ENCODE measurements at places on chromosomes 1 and 21.

GRCh38 chr1:50968821-50969610 is 1.0 kb upstream of the CDKN2C start:
- DNase-seq, result peak; percentile 32

DNA sequence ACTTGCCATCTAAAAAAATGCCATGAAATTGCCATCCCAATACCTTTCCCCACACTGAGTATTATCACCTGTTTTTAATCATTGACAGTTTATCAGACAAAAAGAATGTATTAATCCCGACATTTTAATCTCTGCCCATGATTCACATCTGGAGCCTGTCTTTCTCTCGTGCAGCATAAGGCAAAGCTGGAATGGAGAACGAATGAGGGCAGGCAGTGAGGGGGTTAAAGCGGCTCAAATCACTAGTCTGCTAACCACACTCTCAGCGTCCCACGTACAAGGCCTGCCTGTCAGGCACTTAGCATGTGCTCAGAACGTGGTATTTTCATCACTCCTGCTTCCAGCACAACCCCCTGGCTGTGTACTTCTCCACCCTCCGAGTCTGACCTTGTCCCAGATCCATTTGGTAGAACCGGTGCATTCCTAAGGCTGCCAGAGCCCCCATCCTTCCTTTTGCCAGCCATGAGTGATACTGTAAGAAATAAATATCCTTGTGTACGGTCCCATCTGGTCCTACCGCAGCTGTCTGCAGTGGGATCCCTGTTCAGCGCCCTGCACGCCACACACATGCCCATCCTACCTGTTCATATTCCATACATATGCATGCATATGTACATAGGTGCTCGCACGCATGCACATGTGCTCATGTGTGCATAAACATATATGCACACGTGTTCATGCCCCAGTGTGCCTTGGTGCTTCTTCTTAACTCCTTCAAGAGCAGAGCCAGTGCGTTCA is 34.6 kb upstream of the FHAD1 start:
- DNase-seq, result no peak

DNA sequence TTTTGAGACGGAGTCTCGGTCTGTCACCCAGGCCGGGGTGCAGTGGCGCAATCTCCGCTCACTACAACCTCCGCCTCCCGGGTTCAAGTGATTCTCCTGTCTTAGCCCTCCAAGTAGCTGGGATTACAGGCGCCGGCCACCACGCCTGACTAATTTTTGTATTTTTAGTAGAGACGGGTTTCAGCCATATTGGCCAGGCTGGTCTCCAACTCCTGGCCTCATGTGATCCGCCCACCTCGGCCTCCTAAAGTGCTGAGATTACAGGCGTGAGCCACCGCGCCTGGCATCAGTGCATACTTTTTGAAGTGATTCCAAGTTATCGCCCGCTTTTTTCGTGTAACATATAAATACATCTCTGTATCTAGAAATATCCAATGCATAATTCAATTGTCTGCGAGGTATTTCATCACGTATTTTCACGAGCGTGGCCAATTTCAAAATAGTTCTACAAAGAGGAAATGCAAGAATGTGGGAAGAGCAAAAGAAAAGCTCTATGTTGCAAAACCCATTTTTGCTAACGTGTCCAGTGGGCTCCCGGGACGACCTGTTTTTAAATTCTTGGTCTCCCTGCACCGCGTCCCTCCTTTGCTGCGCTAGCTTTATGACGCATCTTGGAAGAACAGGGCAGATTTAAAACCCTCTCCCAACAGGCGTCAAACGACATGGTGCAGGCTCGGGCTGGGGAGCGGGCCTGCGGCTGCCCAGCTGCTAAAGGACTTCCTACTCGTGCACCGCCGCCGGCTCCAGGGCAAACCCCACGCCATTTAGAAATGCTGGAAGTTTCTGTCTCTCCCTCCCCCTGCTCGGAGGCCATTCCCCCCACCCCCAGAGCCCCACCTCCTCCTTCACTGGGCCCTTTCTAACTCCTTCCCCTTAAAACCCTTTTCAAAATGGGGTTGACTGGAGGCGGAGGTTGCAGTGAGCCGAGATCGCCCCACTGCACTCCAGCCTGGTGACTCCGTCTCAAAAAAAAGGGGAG is 923 bp upstream of the IFNGR2 start:
- DNase-seq, result no peak

- no peak for DNase-seq
Measured at GRCh38 chr1:183218027-183218618, 32.1 kb downstream of the LAMC2 start.

- DNase-seq, result no peak
Measured at GRCh38 chr21:15732290-15732995, 2.7 kb downstream of the USP25 start.

GRCh38 chr1:12049616-12050015 is 13.5 kb upstream of the TNFRSF8 start:
- DNase-seq, result no peak

GRCh38 chr1:156075162-156075561 is 7.1 kb downstream of the MEX3A start:
- DNase-seq, result no peak

DNA sequence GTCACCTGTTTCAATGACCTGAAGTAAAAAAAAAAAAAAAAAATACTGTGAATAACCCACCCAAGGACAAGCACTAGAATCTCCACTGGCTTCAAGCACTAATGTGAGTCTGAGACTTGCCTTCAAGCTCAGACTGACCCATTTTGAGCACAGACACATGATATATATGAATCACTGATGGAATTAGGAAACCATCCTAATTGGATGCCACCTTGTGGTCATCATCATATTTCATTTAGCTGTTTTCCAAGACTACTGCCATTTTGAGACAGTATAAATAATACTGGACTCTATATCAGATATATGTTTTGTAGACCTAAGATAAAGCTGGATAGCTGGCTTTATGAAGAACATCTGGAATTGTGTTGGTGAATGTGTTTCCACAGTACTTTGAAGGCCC is 1232.0 kb downstream of the KCNT2 start:
- no peak for DNase-seq

DNA sequence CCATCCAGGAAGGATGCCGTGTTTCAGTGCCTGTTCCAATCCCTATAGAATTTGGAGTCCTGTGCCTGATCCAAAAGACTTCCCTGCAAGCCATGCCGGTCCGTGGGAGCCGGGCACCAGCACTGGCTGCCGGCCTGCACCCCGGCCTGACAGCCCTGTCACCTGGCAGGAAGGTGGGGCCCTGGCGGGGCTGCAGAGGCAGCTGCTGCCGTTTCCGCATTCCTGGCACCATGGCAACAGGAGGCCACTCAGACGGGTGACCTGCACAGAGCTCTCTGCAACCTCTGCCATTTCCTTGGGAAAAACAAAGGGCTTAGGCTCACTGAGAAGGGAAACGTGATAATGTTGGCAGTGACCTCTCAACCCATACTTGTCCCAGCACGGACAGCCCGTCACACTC is 63.2 kb upstream of the TMEM51 start:
- no peak for DNase-seq

- no peak for DNase-seq
Measured at GRCh38 chr1:55463814-55464475, 248.8 kb upstream of the USP24 start.

DNA sequence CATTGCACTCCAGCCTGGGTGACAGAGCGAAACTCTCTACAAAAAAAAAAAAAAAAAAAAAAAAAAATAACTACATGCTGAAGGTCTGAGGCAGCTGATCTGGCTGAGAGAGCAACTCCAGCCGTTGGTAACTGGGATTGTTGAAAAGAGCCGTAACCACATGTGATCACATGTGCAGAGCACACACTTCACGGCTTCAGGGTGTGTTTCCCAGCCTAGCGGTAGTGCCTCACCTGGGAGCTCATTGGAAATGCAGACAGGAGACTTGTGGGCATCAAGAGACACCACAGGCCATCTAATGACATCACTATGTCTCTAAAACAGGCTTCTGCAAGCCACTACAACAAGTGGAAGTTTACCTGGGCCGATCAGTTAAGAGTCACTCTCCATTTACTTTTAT is 11.8 kb upstream of the OTUD7B start:
- no peak for DNase-seq

DNA sequence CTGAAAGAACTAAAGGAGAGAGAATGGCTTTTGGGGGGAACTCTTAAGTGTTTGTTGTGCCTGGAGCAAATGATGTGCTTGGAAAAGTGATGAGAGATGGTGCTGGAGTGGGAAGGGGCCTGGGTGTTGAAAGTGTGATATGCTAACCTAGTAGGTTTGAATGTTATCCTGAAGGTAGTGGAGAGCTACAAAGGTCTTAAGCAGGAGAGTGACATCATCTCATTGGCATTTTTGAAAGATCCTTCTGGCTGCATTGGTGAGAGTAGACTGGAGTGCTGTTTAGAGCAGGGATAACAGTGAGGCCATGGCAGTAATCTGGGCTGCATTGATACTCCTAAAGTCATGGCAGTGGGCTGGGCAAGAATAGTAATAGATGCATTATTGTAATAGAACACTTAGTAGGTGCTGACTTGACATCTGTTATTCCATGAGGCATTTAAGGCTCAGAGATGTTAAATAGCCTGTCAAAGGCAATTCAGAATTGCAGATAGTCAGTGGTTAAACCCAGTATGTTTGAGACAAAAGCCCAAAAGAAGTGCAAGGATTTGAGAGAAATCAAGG is 44.5 kb downstream of the MDM4 start:
- DNase-seq, result no peak

- no peak for DNase-seq
Measured at GRCh38 chr1:150955280-150955679, 19.4 kb downstream of the CERS2 start.

- no peak for DNase-seq
Measured at GRCh38 chr1:78840453-78841271, 165.9 kb downstream of the ADGRL4 start.

DNA sequence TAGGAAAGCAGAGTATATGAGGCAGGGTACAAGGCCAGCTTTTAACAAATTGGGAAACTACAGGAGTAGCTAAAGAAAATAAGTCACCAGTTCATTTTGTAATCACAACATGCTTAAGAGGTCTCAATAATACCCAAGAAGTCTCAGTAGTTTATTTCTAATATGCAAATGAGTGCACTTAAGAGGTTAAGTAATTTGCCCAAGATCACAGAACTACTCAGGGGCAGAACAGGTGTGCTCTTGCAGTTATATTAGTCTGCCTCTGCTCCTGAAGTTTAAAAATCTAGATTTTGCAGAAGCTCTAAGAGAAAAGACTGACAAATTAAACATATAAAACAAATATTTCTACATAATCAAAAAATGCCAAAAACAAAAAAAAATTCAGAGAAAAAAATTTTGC is 6.9 kb downstream of the EPS15 start:
- no peak for DNase-seq

DNA sequence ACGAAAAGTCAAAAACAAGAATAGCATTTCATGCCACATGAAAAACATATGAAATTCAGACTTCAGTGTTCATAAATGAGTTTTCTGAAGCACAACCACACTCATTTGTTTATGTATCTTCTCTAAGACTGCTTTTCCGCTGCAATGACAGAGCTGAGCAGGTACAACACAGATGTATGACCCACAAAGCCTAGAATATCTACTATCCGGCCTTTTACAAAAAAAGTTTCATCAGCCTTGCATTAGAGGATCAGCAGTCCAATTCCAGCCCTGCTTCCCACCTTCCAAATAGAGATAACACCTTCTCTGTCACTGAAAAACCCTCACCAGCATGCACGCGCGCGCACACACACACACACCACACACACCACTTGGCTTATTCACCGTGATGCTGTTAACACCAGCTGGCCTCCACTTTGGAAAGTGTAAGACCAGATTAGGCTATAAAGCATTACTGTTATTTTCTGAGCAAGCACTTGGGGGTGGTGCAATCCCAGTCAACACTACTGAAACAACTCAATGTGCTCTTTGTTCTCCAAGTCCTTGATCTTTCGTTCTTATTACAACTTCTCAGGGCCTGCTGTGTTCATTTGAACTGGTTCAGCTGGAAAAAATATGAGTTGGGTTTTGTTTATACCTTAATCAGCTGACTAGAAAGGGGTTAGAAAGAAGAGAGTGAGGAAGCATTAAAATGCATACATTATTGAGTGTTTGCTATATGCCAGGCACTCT is 90.0 kb downstream of the GLUL start:
- no peak for DNase-seq

GRCh38 chr1:162193815-162194214 is 124.3 kb downstream of the NOS1AP start:
- no peak for DNase-seq

DNA sequence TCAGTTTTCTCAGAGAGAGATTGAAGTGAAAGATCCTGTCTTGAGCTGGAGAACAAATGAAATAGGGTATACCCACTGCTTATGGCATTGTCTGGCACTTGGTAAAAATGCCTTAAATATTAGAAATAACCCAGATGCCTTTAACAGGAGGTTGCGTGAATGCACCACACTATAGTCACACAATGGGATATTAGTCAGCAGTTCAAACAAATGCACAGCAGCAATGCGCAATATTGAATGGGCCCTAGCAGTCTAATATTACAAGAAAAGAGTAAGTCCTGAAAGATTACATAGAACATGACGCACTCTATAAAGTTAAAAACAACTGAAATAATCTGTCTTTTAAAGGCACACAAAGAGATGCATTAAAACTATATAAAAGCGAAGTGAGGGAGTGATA is 161.1 kb downstream of the EDEM3 start:
- no peak for DNase-seq

DNA sequence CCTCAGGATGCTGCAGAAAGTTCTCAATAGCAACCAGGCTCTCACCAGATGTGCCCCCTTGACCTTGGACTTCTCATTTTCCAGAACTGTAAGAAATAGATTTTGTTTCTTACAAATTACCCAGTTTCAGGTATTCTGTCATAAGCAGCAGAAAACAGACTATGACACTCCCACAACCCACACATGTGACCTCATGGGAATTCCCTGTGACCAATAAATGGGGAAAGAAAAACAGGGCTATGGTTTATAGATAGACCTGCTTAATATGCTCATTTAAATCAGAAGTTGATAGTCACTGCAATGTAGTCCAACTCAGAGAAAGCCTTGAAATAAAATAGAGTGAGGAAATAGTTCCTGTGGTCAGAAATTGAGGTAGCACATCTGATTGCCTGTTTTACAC is 380.9 kb upstream of the PTBP2 start:
- DNase-seq, result no peak

- no peak for DNase-seq
Measured at GRCh38 chr1:48610628-48611542, 138.9 kb upstream of the SPATA6 start.

GRCh38 chr1:202155478-202156021 is 4.9 kb downstream of the PTPN7 start:
- DNase-seq, result no peak

- DNase-seq, result no peak
Measured at GRCh38 chr21:31298618-31299269, 45.3 kb downstream of the TIAM1 start.

- no peak for DNase-seq
Measured at GRCh38 chr1:97204468-97204867, 482.9 kb downstream of the PTBP2 start.

GRCh38 chr21:45114072-45114471 is 39.7 kb downstream of the ADARB1 start:
- DNase-seq, result no peak

All from activated gamma-delta T cell treated with anti-CD3 and anti-CD28 coated beads, Interleukin-2, amount 50 U/mL, for 16 hours (primary cell).